Activated CD4-positive, alpha-beta T cell treated with anti-CD3 and anti-CD28 coated beads, Interleukin-2, Interleukin-6, amounts not matched to agents 100 ng/mL and 50 ng/mL, durations not matched to agents 16 hours and 8 hours (primary cell): ENCODE measurements at places on chromosomes 3 and 15.
A peak's percentile ranks its signal among the peaks of the same experiment; 100 is the strongest.

GRCh38 chr3:157436583-157437291, at the start of gene PTX3:
PTX3 (plus strand) TSS chr3:157436850; CDS start chr3:157436934, 84 bp downstream.
- peak; percentile 26 for DNase-seq

DNA sequence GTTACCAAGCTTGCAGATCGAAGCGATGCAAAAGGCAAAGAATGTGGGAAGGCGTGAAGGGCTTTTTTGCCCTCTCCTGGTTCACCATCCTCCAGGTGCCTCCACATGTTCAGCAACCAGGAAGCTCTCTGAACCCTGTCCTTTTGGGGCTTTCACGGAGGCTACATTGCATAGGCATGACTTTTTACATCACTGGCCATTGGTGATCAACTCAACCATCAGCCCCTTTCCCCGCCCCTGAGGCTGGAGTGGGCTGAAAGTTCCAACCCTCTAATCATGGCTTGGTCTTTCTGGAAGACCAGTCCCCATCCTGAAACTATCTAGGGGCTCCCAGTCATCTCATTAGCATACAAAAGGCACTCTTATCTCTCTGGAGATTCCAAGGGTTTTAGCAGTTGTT, 52.6 kb downstream of the UACA start:
- DNase-seq = no peak

GRCh38 chr3:55373423-55373822, 113.7 kb downstream of the WNT5A start:
- no peak for DNase-seq

- DNase-seq = no peak
These were observed 32.7 kb downstream of the CADM2 start for GRCh38 chr3:84991422-84991900.

DNA sequence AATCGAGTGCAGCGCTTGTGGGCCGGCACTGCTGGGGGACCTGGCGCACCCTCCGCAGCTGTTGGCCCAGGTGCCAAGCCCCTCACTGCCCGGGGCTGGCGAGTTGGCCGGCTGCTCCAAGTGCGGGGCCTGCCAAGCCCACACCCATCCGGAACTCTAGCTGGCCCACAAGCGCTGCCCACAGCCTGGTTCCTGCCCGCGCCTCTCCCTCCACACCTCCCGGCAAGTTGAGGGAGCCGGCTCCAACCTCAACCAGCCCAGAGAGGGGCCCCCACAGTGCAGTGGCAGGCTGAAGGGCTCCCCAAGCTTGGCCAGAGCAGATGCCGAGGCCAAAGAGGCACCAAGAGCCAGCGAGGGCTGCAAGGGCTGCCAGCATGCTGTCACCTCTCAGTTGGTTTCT, 73.4 kb downstream of the PLXNA1 start:
- no peak for DNase-seq

DNA sequence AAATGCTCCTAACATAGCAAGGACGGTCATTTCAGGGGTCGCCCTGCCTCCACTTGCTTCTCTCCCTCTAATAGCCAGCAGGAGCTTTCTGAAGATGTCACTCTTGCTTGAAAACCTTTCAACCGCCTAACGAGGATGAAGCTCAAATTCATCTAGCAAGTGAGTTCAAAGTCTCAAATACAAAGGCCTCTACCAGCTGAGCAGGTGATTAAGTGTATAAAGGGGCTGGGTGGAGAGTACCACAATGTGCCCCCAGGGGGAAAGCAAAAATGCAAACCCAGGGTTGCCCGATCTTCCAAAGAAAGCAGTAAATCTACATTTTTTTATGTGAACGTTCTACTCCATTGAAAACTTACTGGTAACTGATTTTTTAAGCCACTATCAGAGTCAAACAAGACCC, 50.4 kb upstream of the GRIP2 start:
- no peak for DNase-seq

DNA sequence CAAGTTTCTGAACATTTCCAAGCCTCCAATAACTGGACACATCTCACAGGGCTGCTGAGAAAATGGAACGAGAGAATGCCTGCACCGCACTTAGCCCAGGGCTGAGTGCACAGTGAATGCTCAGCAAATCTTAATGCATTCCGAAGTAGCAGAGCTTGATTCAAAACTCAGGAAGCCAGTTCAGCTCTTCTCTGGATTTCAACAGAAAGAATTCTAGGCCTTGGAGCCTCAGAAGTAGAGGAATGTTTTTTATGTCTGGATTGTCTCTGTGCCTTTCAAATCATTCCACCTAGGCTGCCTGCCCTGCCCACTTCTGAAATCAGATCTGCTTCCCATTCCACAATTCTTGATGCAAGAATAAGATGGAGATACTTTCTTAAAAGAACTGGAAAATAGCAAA, 9.6 kb upstream of the FOXP1 start:
- DNase-seq = no peak

DNA sequence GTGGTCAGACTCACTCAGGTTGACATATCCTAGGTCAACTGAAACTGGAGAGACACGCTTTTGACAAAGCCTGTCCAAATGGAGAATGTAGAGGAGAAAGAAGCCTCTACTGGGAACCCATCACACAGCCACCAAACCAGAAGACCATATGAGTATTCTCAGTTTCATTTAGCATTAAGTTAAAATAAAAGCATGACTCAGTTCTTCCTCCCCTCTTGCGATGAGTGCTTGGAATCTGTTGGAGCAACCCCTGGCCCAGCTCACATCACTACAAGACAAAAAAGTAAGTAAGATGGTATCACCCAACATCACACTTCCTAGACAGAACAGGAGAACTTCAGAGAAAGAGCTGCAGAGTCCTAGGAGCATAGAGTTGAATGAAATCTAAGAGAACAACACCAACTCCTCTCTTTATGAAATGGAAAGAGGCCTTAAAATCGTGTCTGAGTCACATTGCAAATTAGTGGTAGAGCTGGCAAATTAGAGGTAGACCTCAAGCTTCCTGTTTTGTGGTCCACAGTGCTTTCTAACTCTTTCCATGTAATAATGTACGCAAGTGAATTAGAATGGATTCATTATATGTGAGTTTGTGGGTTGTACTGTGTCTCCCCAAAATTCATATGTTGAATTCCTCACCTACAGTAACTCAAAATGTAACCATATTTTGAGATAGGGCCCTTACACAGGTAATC, 51.2 kb downstream of the FGF12 start:
- DNase-seq = peak; percentile 66

DNA sequence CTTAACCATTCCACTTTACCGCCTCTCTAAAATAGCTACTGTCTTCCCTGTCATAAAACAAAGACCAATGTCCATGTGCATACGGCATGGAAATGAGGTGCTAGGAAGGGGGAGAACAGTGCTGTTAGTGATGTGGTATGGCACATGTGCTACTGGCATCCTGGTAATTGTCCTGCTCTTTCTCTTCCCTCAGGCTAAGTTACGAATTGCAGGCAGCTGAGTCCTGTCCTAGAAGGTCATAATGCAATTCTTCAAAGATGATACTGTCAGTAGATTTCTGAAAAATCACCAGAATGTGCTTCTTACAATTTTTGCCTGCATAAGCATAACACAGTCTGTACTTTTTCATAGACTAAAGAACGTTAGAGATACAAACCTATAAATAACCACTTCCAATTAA, 216.8 kb downstream of the RSL24D1 start:
- DNase-seq = no peak

DNA sequence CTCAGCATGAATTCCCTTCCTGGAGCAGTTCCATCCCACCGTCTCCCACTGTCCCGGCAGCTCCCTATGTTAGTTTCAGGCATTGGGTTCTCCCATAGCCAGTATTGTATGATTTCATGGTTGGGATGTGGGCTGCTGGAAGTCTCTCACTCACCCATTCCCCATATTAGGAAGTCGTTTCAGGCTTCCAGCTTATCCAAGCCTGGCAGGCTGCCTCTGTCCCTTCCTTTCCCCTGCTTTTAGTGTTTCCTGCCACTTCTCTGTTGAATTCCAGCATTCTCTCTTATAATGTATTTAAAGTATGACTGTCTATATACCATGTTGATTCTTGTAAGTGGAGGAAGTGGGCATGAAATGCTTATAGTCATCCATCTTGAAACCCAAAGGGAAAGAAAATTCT, 309.7 kb upstream of the RBMS3 start:
- DNase-seq = no peak

DNA sequence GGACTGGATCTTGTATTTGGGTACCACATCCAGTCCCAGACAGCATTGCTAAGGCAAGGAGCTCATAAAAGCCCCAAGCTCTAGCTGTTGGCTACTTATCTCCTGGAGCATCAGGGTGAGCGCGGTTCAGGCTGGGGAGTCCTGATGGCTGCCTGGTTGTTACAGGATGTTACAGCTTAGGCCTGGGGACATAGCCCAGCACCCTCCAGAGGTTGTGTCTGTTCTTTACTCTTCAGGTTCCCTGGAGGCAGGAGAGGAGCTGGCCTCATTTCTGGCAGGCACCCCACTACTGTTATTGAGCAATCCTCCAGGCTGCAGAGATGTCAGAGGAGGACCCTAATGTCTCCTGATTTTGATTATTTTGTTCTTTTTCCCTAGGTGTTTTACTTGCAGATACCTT, 26.6 kb downstream of the APBA2 start:
- no peak for DNase-seq

DNA sequence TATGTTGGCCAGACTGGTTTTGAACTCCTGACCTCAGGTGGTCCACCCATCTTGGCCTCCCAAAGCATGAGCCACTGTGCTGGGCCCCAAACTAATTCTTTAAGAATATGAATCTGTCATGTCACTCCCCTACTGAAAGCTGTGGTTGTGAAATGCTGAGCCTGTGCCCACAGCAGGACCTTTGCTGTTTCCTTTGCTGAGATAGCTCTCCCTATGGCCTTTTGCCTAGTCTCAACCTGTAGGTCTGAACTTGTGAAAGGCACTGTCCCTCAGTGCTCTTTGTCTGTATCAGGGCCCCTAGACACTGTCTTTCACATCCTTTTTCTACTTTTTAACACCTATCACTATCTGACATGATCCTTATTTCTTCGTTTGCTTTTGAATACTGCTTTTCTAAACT, 62.7 kb upstream of the CCR4 start:
- no peak for DNase-seq

DNA sequence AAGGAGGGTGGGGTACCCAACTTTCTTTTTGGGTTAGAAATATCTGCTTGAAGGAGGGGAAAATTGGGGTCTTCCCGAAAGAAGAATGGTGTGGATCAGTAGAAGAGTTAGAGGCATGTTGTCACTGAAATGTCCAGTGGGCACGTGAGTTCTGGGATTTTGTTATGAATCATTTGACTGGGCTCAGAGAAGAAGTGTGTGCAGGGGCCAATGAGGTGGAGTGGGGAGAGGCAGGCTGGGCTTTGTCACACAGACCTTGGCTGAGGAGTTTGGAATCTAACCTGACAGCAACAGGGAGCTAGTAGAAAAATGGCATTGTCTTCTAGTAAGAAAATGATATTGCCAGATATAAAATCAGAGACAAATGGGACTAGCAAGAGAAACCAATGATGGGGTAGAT, 436.8 kb downstream of the MFSD1 start:
- no peak for DNase-seq

GRCh38 chr3:17683542-17684207, 58.8 kb downstream of the TBC1D5 start:
- DNase-seq = no peak

DNA sequence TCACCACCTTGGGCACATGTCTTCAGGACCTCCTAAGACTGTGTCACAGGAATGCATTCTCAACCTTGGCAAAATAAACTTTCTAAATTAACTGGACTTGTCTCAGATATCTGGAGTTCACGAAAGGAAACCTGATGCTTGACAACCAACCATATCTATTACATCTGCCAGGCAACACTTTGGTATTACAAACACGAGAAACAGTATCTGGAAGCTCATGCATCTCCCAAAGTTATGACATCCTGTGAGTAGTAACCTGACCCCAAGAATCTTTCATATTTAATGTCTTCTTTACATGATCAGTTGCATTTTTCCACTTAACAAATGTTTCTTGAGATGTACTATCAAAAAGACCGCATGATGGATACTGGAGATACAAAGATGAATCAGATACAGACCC, 465.3 kb upstream of the AGTR1 start:
- no peak for DNase-seq

GRCh38 chr3:8954938-8955763, 8.1 kb downstream of the RAD18 start:
- no peak for DNase-seq
